ENCODE measurements at places on chromosomes 5 and 9. TPM values are rescaled to one million over a fixed set of nuclear protein-coding genes. Genes with fewer than 3 reads are reported as not detected.

The NPR3 gene
- 25.4 TPM for total RNA-seq

The SPRY4 gene
- 14.4 TPM for total RNA-seq

The GAPT gene
- total RNA-seq: not detected

The TSTD2 gene
- 34.7 TPM for total RNA-seq

DNA sequence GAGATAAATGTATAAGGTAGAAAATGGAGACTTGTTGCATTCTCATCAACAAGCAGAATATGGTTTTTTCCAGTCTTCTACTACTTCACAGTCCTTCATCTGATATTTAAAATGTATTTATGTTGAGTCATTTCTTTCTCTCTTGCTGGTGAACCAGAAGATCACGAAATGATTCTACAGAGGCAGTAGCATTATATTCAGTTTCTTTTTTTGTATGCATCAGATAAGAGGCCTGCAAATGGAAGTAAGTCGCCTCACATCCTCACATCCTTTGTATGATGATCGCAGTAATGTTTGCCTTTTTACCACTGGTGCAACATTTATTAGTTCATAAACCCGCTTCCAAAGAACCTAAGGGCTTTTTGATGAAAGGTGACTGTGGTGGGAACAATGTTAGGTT lies 22.1 kb upstream of the IL13 start:
- no peak for DNase-seq

DNA sequence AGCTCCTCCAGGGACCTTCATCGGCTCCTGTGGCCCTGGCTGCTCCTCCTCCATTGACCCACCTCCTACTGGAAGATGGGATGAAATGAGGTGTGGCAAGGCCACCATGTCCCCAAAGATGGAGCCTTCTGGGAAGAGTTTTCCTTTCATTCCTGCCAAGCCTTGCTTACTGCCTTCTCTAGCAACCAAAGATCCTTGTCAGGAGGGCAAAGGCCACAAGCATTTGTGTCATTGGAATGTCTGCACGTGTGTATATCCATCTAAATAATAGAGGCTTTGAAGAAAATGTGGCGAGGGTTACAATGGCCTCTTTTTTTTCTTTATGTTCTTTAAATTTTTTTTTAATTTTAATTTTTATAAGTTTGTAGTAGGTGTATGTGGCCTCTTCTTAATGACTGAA lies 313.6 kb downstream of the ARHGEF28 start:
- DNase-seq: no peak

DNA sequence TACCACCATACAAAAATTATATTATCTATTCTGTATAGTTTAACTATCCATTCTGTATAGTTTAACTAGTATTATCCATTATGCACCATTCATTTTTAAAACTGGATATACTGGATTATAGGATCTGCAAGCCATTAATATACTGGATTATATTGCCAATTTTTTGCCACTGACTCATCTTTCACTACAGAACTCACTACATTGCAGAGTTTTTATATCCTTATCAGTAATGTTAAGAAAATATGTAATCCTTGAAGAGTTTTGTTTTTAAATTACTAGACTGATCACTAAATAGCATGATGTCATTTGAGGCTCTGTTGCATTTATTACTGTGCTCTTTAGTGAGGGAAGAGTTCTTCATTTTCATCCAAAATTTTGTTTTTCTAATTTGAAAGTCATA lies 109.8 kb upstream of the SNX2 start:
- DNase-seq: no peak

GRCh38 chr9:123058834-123059233 lies 25.4 kb downstream of the GPR21 start:
- peak; percentile 62 for DNase-seq

DNA sequence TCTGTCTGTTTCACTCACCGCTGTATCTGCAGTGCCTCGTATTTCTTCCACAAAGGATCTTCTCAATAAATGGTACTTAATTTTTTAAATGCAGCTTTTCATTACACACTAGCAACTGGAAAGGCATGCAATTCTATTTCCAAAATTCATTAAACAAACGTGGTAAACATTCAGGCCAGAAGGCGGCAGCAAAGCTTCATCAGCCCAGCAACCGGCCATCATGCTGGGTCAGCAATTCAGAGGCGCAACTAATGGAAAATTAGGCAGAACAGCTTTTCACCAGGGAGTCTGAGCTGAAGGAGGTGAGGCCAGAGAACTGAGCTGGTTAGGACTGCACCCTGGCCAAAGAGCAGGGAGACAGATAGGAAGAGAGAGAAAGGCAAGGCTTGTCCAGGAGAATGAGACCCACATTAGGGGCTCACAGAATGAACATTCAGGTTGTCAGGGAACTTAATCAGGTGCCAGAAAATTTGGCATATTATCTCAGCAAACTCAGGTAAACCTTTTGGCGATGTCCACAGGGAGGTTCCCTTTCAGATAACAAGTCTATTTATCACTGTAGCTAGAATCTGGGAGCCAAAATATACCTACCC lies 17.7 kb upstream of the RNF180 start:
- peak; percentile 71 for DNase-seq

DNA sequence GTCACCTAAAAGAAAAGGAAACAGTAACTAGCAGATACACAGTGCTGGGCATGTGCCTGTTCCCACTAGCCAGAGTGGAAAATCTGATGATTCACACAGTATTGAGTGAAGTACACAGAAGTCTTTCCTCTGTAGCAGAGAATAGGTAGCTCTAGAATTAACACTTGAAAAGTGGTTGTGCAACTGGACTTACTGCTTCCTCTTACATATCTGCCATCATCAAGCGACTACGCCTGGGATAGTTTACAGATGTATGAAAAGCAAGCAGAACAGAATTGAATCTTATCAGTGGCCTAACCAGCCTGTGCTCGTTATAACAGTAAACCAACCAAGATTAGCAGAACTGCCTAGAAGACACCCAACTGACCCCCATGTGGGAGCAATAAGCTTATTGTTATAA lies 130.6 kb downstream of the DTWD2 start:
- DNase-seq: no peak

- no peak for DNase-seq
Observed at GRCh38 chr5:116922532-116922931, 347.9 kb upstream of the SEMA6A start.

DNA sequence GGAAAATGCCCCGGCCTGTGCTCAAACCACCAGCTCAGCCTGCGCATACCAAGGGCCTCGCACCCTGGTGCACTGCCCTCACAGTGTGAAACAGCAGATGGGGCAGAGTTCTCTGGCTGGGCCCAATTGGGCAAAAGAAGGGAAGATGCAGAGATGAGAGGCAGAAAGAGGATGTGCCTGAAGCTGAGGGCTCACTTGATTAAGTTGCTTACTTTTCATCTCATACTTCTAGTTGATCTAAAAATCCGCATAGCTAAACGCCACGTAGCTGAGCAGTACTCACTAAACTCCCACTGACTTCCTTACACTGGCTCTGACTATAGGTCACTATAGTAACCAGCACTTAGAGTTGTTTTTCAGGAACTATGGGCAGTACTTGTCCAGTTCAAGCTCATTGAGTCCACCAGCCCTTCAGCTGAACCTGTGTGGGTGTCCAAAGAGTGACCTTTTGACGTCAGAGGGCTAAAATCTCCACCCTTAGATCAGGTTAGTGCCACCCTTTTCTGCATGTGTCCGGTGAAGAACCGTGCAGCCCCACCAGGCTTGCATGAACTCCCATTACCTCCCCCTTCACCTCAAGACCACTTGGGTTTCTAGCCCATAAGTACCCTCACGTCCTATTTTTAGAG lies 215.2 kb downstream of the AUH start:
- DNase-seq: peak; percentile 83

DNA sequence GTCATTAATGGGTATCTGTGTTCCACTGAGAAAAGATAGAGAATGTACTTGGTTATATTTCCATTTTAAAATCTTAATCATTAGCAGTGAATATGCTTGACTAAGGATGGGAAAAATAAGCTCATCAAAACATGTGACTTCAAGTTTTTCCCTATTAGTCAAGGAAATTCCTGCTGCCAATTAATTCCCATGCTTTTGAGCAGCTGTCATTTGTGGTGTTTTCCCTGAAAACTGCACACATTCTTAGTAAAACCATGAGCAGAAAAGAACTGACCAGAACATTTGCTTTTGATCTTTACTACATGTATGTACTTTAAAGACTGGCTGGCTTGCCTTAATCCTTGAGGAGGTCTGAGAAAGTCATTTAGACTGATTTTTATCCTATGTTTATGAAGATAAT lies 75.2 kb downstream of the AOPEP start:
- no peak for DNase-seq

GRCh38 chr5:174448041-174448440 lies 276.3 kb upstream of the MSX2 start:
- no peak for DNase-seq

DNA sequence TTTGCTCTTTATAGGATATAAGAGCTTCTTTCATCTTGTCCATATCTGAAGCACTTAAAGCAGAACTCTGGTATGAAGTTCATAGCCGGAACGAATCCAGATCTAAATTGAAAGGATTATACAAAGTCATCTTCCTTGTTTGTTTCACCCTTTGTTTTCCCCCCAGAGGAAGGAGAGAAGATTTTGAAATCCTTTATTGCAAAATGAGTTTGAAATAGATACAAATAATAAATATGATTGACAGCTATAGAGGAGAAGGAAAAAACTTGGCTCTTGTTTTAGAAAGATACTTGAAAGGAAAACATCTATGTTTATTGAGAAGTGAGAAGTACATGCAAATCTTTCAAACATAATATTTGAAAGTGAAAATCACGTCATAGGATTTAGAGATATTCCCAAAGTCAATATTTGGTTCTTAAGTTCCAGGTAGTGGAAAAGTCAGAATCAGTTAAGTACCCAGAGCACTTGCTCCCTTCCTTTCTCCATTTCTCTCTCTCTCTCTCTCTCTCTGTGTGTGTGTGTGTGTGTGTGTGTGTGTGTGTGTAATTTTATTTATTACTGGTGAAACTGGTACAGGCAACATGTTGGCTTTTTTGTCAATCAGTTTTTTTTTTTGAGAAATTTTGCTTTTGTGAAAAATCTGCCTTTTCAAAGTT lies 27.2 kb downstream of the PAM start:
- no peak for DNase-seq

- peak; percentile 10 for DNase-seq
Observed at GRCh38 chr9:27505744-27506161, 18.3 kb upstream of the IFNK start.
